Pancreas (tissue), 10 donors: ENCODE measurements at places on chromosomes 5 and 9. TPM values are rescaled to one million over a fixed set of nuclear protein-coding genes. Genes with fewer than 3 reads are reported as not detected.

The NRARP gene
- total RNA-seq: 15.7 TPM

The MTREX gene
- total RNA-seq: 35.4 TPM

The IFNA21 gene
- total RNA-seq: not detected

The SPINK7 gene
- total RNA-seq: not detected

The DNAJC25 gene
- total RNA-seq: 3.4 TPM

The ANAPC2 gene
- 39.4 TPM for total RNA-seq

The DNAJC21 gene
- total RNA-seq: 25.1 TPM

The GCNT4 gene
- 2.7 TPM for total RNA-seq

The NTNG2 gene
- 6.4 TPM for total RNA-seq

The SPAG8 gene
- 1.8 TPM for total RNA-seq

The STPG3 gene
- total RNA-seq: not detected

The STC2 gene
- total RNA-seq: 11.3 TPM
